NCI-H526 (cell line): ENCODE measurements at places on chromosomes 2 and 18.

DNA sequence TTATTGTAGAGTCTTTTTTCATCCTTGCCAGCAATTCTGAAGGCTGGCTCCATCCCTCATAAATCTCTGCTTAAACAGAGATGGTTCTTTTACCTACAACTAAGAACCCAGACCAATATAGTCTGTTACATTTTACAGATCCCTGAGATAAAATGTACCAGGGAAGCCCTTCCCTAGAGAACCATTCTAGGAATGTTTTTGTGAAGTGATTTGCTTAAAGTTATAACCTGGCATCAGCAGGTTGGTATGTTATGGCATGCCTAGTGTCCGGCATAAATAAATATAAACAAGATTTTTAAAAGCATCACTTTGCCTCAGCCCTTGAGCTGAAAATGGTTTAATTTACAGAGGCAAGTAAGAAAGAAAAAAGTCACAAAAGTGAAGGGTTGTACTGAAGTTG lies 18.5 kb upstream of the NPAS2 start:
- DNase-seq = no peak

DNA sequence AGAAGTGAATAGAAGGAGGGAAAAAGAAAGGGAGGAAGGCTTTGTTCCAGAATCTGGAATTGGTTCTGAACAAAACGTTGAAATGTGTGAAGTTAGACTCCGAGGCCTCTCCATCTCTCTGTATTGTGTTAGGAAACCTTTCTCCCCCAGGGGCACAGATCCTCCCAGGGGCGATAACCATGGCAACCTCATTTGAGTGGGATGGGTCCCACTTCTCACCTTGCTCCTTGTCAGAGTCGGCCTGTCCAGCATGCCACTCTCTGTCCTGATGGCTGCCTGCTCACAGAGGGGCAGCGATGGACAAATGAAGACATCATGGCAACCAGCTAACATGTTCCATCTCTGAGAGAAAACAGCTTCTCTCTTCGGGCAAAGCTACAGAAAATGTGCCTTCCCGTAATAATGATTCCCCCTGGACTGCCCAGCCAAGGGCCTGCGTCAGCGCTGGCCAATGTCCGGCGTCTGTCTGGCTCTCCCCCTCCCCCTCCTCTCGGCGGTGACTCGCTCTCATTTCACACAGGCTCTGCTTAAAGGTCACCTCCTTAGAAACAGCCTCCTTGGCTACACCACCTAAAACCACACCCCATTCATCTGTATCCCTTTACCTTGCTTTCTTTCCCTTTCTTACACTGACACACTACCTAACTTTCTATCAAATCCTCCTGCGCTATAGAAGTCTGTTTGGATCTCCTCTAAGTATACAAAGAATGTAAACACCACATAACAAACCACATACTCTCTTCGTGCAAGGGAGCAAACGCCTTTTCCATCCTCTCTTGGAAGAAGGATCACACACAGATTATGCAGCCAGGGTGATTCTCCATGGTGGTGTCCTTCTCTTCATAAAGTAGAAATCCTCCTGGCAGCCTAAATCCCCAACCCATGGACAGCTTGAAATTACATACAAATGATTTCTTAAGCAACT lies 32.1 kb upstream of the TTC39C start:
- no peak for DNase-seq

DNA sequence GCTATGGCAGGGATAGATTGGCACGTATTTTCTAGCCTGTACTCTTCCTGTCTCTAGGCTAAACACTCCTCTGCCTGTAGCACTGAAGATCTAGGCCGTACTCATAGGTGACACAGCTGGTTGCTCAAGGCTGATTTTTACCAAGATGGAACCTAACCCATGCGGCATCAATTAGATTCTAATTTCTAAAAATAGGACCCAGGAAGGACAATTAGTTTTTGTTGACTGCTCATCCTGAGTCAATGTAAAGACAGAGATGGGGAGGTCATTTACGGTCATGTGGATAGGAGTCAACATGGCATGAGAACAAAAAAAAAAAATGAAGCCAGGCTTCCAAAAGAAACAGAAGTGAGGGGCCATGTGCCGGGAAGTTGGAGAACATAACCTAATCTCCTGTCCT lies 360.7 kb upstream of the ETAA1 start:
- no peak for DNase-seq

- no peak for DNase-seq
These were observed 4.5 kb upstream of the STON1 start for GRCh38 chr2:48525269-48525943.

DNA sequence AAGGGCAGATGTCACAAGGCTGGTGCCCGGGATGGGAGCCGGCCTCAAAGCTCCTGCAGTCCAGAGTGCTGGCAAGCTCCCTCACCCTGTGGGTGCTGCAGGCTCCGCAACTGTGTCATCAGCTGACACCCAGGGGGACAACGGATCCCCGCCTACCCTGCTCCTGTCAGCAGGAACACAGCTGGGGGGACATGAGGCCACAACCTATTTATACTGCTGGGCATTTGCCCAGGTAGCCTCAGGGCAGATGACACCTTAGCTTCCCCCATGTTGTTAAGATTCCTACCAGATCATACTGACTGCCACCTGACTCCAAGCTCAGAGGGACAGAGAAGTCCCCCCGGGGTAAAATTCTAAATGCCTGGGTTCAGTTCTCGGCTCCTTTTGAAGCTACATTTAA lies 1.2 kb downstream of the ANKRD23 start:
- no peak for DNase-seq

DNA sequence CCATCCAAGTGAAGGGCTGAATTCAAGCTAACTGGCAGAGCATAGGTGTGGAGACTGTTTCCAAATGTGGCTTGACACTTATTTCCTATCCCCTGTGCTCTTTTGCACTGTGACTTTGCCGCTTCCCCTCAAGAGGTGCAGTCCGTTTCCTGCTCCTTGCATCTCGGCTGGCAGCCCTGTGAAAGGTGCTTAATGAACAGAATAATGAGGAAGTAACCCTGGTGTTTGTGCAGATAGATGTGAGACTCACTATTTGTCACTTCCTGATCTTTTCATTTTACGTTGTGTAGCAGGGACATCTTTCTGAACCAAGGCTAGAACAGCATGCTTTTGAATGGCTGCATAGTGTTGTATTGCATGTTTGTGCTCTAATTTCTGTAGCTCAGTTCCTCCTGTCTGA lies 60.8 kb downstream of the CEP192 start:
- no peak for DNase-seq

DNA sequence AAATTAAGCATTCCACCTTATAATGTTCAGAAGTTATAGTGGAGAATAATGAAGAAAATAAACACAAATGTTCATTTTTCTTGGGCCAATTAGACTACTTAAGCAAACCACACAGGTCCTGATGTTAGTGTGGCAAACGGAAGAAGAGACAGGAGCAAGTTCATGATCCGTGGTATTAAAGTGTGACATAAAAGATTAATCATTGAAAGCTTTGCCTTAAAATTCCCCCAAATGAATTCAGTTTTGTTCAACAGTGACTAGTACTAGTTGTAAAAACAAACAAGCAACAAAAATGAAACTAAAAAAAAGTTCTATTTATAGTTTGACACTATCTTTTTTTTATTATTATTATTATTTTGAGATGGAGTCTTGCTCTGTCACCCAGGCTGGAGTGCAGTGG lies 73.7 kb downstream of the RFTN2 start:
- DNase-seq = no peak

- no peak for DNase-seq
These were observed 5.3 kb downstream of the NEU4 start for GRCh38 chr2:241814393-241814642.

DNA sequence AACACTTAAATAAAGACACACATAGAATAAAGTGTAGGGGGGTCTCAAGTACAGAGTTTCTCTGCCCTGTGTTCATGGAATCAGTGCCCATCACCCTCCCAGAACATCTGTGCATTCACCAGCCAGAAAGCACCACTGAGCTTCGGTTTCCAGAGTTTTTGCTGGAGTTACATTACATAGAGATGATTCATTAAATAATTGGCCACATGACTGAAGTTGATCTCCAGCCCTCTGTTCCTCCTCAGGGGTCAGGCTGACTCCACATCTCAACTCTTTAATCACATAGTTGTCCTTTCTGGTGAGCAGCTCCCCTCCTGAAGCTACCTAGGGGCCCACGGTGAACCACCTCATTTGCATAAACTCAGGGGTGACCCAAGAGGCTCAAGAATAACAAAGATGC lies 129.8 kb downstream of the METTL4 start:
- no peak for DNase-seq

DNA sequence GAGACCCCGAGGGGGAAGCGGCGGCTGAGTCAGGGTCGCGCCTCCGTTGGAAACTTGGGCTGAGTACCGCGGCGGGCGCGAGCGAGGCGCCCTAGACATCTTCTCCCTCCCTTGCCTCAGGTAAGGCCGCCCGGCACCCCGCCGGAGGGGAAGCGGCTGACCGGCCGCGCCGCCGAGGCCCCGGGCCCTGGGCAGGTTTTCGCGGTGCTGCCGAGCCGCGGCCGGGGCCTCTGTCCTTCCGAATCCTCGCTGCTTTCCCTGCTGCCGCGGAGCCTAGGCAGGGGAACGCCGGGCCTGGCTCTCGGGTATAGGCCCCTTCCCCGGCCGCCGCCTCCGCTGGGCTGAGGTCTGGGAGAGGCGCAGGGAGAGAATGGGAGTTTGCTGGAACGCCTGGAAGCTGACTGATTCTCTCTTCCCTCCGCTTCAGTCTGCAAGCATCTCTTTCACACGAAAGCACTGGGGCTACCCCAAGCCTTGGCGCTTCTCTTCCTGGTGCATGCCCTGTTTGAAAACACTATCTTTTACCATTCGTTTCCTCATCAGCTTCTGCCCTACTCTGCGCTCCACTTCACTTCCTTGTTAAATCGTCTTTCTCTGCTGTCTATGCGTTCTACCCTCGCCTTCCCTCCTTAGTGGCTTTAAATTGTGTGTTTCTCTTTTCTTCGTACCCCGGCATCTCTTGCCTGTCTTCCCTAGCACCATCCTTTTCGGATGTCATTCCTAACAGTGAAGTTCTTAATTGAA lies 652 bp downstream of the PPM1B start:
- no peak for DNase-seq

DNA sequence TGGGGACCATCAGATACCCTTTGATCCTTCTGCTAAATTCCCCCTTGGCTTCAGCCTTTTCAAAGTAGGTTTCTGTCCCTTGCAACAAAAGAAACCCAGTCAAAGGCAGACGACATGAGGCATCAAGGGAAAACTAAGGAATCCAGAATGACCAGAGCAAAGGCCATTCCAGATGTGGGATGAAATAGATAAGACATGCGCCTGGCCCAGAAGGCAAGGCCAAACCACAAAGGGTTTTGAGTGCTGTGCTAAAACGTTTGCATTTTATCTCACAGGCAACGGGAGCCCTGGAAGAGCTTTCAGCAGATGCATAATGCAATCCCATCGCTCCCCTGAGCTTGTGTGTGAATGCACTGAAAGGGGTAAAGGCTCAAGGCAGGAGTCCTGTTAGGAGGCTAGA lies 17.7 kb downstream of the CXCR1 start:
- no peak for DNase-seq

DNA sequence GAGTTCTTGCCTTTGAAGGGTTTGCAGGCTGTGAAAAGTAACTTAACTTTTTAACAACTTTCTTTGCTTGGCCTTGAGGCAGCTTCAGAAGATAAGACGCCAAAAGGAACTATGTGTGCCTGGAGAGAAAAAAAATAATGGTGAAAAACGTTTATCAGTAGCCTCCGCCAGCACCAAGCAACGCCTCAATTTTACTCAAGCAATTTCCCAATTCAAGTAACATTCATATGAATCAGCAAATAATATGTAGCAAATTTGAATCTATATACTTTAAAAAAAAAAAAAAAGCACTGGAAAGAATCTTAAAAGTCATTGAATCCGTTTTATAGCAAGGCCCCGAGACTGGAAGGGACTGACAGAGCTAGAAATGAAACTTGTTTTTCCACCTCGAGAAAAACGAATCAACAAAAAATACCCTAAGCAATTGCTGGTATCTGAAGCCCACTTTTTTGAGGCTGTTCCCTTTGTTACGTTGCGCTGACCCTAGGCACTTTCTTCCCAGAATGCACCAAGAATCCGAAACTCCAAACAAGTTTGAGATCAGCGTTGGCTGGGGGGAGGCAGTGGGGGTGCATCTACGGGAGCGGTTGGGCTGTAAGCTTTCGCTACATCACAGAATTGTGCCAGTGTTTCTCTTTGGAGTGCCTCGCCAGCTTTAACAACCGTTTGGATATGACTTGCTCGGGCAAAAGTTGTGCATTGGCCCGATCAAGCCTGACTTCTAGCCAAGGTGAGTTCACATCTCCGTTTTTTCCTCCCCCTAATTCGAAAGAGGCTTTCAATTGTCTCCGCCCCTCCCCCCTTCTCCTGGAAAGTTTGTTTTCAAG lies 2.7 kb upstream of the TGIF1 start:
- no peak for DNase-seq

GRCh38 chr2:275466-275865 lies 10.7 kb downstream of the ACP1 start:
- no peak for DNase-seq

- no peak for DNase-seq
These were observed 108.4 kb upstream of the OTOS start for GRCh38 chr2:240248721-240249422.

DNA sequence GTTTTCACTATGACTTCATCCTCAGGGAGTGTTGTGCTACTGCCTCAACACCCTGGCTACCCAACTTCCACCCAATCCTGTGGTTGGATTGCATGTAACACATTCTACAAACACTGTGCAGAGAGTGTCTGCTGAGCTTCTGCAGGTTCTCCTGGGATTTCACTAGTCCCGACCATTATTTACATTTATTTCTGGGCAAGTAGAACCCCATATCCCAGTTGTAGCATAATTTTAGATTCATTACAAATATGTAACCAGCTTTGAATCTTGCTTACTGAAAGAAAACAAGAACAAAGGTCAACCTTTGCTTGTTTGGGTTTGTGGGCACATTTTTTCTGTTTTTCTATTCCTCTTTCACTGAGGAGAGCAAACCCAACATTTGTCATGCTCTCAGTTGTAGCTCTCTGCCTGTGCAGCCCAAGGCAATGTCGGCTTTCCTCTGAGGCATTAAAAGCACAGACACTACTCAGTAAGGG lies 2036.1 kb upstream of the LRRTM1 start:
- DNase-seq = no peak

DNA sequence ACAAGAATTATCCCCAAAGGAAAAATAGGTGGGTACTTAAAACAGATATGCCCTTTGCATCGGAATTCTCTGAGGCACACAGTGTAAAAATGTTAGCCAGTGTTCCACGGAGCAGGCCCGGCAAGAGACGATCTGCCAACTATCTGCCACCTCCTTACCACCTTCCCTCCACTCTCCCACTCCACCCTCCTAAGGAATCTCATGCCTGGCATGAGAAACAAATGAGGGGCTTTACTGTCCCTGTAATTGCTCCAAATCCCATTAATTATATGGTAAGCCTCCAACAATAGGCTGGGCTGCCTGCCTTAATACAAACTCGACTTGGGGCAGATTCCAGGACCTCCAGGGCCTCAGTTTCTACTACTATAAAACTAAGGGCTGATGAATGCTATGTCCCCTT lies 102.3 kb downstream of the ZBTB7C start:
- no peak for DNase-seq

DNA sequence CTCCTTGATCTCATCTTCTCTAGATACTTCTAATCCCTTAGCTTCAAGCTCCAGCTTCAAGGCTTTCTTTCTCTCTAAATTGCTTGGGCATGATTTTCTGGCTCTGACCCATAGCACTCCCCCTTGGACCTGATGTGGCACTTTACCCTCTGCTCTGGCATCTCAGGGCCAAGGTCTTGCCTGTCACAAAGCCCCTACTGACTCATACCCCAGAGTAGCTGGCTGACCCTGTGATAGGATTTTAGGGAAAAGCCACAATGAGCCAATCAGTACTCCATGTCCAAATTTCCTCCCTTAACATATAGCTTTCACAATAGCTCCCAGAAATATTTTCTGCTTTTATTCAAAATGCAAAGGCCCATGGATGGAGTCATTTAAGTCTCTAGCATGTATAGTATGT lies 488.7 kb upstream of the SPRED2 start:
- no peak for DNase-seq

GRCh38 chr18:79413426-79413825 lies 17.7 kb downstream of the NFATC1 start:
- no peak for DNase-seq
